ENCODE measurements at places on chromosomes 3 and 15.

DNA sequence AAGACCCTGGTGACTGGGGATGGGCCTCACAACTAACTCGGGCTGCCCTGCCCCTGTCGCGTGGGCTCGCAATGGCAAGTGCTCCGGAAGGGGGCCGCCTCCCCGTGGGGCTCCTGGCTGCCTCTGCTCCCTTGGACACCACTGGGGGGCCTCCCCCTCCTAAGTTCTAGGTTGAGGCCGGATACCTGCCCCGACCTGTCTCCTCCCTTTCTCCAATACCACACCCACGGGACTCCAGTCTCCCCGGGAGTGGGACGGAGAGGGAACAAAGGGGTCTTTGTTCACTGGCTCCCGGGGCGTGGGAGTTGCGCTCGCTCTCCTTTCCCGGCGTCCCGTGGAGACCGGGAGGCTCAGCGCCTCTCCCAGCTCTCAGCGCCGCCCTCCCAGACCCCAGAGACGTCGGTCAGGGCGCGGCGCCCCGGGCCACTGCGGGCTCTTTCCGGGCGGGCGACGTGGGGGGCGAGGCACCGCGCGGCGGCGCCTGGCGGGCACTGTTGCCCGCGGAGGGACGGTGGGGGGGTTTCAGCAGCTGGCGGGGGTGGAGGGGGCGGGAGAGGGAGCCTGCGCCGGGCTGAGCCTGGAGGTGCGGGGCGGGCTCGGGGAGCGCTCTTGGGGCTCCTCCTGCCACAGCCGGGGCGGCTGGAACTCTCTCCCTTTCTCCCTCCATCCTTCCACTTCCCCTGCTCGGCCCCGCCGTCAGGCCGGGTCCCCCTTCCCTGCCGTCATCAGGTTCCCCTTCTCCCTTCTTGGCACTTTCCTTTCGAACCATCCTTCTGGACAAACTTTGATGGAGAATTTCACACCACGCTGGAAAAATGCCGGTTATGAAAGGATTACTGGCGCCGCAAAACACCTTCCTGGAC is at the start of gene KCNH8:
Gene KCNH8, plus strand, starts transcription at position 606 of the 863 bp plus-strand sequence. Its CDS starts 210 bp downstream, at position 816.
- DNase-seq = peak; percentile 68

DNA sequence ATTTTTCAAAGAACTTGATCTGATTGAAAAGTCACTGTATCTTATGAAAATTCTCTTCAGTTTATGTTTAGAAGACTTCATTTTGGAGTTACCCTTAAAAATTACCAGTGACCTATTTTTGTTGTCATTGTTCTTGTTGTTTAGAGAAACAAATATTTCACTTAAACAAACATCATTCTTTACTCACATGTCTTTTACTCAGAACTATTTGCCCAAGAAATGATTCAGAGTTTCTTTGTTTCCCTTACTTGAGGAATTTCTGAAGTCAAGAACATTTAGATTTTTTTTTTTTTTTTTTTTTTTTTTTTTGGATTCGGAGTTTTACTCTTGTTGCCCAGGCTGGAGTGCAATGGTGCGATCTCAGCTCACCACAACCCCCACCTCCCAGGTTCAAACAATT is 259.6 kb upstream of the UBE2E1 start:
- no peak for DNase-seq

DNA sequence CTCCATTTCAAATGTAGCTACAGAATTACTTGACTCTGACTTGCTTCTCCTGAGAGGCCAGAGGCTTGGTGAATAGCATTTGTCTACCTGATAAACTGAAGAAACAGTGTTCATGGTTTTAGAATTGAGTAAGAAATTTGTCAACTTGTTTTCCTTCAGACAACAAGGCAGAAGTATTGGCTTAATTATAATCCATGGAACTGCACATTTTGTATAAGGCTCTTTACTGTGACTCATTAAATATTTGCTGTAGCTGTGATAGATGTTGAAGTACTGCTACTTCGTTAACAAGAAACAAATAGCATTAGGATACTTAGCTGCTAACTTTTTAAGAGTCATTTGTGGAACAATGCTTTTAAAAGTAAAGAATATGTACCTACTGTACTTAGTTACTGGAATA is 4.6 kb downstream of the UNC13C start:
- DNase-seq = no peak

GRCh38 chr3:190301591-190301990 is 20.7 kb downstream of the CLDN1 start:
- DNase-seq = no peak

DNA sequence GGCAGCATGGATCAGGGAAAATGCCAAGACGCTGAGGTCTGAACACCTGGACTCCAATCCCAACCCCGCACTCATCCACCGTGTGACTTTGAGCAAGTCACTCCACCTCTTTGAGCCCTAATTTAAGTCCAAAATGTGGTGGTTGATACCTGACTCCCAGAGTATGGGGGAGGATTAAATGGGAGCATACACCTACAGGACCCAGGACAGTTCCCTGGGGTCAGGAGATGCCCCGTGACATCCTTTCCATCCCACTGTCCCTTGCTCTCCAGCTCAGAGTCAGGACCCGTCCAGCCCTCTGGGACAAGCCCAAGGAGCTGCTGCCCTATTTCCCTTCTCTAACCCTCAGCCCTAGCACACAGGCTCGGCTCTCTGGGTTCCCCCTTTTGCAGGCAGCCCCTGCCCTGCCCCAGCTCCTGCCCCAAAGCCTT is 276.4 kb downstream of the XXYLT1 start:
- DNase-seq = no peak

GRCh38 chr3:144053121-144053520 is 81.5 kb downstream of the DIPK2A start:
- no peak for DNase-seq

DNA sequence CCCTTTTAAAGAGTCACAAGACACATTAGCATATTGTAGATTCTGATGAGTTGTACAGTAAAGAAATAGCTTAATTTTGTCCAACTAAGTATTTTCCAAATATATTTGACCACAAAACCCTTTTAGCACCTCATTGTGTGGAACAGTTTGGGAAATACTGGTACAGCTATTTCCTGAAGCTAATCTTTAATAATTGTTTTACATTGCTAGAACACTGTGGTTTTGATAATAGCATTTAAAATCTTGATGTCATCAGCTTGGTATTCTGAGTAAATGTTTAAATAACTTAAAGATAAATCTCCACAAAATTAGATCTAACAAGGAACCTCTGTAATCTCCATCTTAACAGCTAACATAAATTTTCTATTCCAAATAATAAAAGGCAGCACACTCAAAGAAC is 140.0 kb upstream of the MLF1 start:
- no peak for DNase-seq

DNA sequence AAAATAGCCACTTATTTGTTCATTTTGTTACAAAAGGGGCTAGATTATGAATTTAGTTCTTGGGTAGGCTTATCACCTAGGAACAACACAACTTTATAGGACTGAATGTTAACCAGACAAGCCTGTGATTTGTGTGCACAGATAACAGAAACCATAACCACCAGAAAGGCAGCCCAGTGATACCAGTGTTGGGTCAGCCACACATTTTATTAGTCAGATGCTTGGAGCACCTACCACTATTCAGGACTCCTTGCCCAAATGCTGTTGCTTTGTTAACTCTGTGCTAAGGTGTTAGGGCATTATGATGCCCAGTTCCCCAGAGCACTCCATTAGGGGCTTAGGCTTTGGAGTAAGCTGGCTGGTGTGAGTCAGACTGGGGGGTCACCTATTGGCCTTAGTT is 22.5 kb downstream of the PLCL2 start:
- no peak for DNase-seq

DNA sequence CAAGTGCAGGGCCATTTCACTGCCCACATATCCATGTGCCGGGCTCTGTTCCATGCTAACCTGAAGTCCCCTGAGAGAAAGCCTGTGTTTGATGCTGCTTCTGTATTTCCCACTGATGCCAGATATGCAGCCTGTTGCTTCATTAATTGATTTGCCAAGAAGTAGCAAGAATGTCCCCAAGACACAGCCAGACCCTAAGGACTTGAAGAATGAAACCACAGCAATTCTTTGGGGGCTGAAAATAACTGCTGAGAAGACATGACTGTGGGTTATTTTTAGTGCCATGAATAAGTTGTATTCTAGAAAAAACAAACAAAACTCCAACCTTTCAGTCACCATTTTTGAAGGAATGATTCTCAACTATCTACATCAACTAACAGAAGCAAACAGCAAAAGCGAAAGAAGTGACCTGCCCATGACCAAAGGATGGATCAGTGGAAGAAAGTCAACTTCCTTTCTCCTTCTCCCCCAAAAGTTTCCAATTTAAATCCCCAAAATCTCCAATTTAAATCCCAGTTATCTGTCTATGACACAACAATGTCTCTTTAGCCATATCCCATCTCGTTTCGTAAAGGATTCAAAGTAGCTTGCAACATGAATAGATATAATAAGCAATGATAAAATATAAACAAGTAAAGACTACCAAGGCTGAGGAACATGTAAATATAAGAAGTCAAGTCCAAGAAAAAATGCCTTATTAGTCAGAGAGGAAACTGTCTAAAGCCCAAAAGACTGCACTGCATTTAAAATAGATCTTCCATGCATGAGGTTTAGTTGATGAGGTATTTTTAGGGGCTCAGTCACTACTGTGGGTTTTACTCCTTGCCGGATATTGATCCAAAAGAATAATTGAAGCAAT is 226.8 kb downstream of the DTWD1 start:
- DNase-seq = no peak

GRCh38 chr3:88725440-88726165 is 381.8 kb upstream of the EPHA3 start:
- DNase-seq = no peak

DNA sequence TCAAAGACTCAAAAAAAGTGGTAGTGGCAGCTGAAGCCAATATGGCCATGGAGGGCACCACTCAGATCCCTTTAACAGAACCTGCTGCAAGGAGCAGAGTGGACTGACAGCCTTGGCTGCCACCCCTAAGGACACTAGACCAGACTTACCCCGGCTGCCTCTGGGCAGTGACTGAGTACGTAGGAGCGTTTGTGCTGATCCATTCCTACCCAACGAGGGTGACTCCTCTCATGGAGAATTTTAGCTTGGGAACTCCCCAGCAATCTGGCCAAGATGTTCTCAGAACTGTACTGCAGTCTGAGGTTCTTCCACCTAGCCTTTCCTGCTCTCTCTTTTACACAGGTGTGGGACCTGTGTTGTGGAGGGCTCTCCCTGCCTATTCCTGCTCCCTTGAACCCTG is 22.1 kb downstream of the CLEC3B start:
- no peak for DNase-seq

DNA sequence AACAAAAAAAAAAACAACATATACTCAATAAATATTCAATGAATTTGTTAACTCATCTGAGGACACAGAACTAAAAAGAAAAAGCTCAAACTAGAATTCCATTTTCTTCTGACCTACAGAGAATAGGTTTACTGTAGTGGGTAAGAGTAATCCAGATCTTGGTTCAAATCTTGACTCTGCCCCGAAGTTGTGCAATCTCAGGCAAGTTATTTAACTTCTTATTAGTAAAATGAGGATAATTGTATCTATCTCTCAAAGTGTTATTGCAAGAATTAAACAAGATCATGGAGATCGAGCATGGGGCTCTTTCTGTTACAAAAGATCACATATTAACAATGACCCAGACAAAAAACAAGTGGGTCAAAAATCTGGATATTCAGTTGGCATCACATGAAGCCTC is 41.1 kb upstream of the OXTR start:
- no peak for DNase-seq

GRCh38 chr3:174931473-174932353 is 72.6 kb downstream of the NAALADL2 start:
- no peak for DNase-seq

DNA sequence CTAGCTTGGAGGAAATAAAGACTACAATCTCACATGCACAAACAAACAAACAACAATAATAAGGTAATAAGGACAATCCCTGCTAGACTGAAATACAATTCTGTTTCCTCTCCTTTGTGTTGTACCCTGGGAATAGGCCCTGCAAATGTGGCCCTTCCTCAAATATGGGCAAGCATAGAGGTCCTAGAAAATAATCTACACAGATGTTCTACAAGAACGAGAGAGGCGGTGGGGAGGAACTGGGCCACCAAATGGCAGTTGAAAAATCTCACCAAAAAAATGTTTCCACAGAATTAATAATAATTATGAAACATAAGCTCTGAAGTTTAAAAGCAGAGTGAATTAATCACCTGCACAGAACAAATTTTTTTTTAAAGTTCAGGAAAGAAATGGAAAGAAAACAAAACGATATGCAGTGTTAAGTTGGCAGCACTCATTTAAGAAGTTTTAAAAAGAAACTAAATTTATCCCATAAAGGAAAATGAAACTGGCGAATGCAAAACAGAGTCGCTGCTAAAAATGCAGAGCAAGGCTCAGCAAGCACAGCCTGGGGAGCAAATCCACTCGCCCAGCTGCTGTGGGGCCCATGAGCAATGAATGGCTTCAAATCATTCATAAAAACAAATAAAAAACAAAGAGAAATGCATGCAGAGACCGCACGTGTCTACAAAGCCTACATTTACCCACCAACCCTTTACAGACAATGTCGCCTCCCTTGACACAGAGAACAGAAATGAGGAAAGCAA is 475.4 kb downstream of the OCA2 start:
- no peak for DNase-seq

DNA sequence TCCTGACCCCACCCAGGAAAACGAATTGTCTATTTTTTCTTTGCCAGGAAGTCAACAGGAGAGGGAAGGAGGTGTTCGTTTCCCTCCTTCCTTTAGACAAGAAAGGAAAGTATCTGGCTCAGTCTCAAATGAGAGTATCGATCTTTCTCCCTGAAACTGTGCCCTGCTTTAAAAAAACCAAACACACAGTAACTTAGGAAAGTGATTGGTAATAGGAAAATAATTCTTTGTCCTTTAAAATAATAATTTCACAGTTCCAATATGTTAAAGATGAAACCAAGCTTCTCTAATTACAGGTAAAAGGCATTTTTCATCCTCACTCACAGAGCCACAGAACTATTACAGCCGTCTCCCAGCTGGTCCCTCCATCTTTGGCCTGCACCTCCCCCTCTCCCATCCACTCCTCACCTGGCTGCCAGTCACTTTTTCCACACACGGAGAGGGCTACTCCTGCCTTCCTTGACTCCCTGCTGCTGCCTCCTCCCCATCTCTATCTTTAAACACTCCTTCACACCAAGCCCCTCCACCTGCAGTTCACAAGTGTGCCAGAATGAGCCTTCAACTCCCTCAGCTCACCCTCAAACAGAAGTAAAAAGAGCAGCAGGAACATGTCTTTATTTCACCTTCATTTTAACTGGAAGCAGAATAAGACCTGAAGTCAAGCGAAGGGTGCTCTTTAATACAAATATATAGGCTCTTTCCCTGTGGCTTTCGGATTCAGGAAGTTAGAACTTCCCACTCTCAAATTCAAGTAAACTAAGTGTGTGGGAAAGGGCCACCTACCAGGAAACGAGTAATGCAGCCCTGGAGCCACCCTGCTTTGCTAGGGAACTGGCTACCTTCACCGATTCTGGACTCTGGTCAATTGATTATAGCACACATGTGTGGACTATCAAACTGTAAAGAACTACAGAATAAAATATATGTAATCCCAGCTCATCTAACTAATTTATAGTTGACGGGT is 116.4 kb downstream of the SENP2 start:
- no peak for DNase-seq

DNA sequence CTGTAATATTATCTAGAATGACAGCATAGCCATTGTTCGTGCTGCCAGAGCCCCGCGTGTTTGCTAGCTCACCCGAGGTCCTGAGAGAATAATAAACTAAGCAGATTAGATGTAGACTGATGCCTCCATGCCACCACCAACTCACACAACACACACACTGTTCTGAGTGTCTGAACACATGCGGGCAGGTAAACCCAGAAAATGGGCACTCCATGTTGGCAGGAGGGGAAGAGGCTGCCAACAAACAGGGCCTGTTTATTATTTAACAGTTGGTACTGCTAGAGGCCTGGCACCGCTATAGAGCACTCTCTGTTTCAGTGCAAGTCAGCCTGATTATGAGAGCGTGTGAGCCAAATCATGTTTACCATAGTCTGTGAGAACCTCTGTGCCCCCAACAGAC is 299.0 kb downstream of the ZBTB20 start:
- no peak for DNase-seq
